ENCODE measurements at places on chromosomes 12 and 14.

- no peak for DNase-seq
These were observed 2.0 kb downstream of the ERP27 start for GRCh38 chr12:14936224-14936861.

- DNase-seq, result no peak
These were observed 479.8 kb upstream of the FLRT2 start for GRCh38 chr14:85050180-85050579.

DNA sequence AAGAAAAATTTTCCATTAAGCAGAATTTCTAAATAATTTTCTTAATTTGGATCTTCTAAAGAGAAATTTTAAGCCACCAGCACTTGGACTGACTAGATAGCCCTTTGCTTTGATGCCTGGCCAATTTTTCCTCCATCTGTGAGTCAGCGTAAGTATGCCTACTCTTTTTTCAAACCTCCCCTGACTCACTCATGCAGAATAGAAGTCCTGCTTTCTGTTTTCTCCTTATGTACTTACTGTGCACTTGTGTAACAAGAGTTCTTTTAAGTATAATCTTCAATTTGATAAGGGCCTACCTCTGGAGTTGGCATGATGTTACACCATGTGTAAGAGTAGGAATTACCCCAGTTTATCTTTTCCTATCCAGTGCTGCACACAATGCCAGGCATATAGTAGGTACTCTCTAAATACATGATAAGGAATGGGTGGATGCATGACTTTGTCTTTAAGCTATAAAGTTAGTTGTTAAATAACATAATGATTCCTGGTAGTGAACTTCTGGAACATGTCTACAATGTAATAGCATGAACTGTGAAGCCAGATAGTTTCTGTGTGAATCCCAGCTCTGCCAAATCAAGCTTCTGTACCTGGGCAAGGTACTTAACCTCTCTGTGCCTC is 329.6 kb downstream of the TMTC2 start:
- no peak for DNase-seq

DNA sequence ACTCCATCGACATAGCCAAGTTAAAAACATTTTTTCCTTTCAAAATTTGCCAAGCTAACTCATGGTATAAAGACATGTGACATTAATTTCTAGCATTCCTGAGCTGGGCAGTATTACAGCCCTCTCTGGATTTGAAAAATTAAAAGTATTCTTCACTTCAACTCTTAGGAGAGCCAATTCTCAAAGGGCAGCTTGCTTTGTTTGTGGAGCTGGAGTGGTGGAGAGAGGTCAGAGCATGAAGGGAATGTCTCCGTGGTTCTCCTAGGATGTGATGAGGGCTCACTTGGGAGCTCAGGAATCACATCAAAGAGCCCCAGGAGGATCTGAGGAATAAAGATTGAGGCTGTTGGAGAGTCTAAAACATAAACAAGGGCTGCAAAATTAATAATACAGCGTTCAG is 46.9 kb upstream of the RGS6 start:
- DNase-seq, result no peak

DNA sequence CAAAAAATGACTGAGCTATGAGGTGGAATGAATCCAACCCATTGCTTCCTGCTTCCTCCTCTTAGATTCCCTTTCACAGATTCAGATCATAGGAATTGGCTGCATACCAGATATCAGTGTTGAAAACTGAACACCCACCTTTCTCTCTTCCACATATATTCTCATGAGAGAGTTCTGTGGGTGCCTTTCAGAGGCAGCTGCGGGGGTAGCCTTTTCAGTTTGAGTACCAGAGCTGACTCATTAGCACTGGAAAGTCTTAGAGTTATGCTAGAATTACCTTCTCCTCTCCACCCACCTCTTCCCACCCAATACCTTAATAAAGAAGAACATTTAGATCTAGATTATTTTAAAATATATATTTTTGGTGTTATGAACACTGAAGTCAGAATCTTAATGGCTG is 495.4 kb upstream of the SEL1L start:
- DNase-seq, result no peak

DNA sequence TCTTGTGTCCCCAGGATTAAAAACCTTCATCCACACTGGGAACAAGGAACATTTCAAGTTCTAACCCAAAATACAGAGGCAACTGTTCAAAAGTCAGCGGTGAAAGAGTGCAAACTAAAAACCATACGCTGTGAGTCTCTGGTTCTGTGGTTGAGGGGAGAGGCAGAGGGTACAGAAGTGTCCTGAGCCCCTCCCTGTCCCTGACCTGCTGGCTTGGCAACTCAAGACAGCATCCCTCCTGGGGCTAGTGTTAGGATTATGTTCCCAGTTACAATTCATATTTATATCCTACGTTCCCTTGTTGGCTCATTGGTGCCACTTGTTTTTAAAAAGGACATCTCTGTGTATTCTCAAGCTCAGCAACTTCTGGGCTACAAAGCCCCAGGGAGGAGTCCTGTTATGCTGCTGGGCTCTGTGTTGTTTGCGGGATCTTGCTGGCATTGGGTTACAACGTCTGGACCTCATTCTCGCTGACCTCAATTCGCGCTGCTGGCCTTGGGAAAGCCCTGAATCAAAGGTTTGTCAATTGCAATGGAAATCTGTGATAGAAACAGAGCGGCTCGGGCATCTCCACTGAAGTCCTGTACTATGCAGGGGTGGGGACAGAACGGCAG is 420.8 kb downstream of the FUT8 start:
- no peak for DNase-seq

DNA sequence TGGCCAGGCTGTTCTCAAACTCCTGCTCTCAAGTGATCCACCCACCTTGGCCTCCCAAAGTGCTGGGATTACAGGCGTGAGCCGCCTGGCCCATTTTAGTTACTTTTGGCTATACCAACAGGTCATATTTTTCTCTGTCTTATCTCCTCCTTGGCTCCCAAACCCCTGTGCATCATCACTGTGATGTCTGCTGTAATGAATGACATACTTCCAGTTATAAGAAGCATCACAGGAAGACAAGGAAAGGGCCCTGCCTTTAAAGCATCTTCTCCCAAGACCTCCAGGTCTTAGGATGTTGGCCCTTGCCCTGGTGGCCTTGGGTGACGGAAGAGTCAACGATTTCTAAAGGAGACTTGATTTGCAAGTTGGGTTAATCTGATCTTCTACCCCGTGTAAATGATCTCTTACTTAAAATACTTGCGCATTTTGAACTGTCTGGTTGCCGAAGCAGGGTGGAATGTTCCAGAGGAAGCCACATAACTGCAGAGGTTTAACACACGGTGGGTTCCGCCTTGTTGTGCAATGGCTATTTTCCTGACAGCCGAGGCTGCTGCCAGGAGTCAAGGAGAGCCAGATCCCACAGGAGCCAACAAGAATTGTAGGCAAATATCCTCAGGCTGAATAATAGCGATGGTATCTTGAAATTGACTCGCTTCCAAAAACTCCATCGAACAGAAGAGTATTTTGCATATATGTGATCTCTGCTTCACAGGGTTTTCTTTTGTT is 55.7 kb upstream of the PLXNC1 start:
- no peak for DNase-seq

All from activated CD8-positive, alpha-beta memory T cell treated with anti-CD3 and anti-CD28 coated beads for 1 hour (primary cell).